Uterus (tissue), 4 donors: ENCODE measurements at places on chromosomes 4 and X. TPM values are rescaled to one million over a fixed set of nuclear protein-coding genes. Genes with fewer than 3 reads are reported as not detected.

The AMBN gene
- not detected for total RNA-seq

The SERTM2 gene
- 12.6 TPM for total RNA-seq

The FGF2 gene
- 57.9 TPM for total RNA-seq

The BEND2 gene
- not detected for total RNA-seq

The TEX13D gene
- total RNA-seq: not detected

The DUSP21 gene
- not detected for total RNA-seq

The PCDH10 gene
- total RNA-seq: 19.6 TPM

The GPC3 gene
- total RNA-seq: 6.0 TPM

The STBD1 gene
- total RNA-seq: 0.59 TPM

The RENBP gene
- total RNA-seq: 5.9 TPM

The SH3TC1 gene
- 5.1 TPM for total RNA-seq

The GYG2 gene
- total RNA-seq: not detected

DNA sequence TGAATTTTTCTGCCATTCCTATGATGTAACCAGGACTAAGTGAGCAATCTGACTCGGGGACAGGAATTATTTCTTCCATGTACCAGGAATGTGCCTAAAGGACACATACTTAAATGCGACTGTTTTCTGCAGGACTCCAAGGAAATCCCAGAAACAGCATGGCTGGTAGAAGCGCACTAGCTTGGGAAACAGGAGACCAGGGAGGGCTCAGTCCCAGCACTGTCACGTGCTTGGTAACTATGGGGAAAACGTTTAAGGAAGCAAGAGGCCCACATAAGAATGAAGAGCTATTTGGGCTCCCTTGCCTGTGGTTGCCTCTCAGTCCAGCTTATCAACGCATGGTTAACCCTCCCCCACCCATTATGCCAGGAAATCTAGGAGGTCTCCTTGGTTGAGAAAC lies 19.6 kb downstream of the MPP1 start:
- H3K27me3 ChIP-seq: no peaks in the 10 kb centered on the region
- no peak overlapping the region for H3K4me3 ChIP-seq

- H3K4me3 ChIP-seq: no peak overlapping the region
- H3K4me1 ChIP-seq: no peaks in the 10 kb centered on the region
- no peak for DNase-seq
- no peaks in the 10 kb centered on the region for H3K36me3 ChIP-seq
- H3K27me3 ChIP-seq: no peaks in the 10 kb centered on the region
These were observed 310.0 kb upstream of the PCDH10 start for GRCh38 chr4:132839070-132839469.

DNA sequence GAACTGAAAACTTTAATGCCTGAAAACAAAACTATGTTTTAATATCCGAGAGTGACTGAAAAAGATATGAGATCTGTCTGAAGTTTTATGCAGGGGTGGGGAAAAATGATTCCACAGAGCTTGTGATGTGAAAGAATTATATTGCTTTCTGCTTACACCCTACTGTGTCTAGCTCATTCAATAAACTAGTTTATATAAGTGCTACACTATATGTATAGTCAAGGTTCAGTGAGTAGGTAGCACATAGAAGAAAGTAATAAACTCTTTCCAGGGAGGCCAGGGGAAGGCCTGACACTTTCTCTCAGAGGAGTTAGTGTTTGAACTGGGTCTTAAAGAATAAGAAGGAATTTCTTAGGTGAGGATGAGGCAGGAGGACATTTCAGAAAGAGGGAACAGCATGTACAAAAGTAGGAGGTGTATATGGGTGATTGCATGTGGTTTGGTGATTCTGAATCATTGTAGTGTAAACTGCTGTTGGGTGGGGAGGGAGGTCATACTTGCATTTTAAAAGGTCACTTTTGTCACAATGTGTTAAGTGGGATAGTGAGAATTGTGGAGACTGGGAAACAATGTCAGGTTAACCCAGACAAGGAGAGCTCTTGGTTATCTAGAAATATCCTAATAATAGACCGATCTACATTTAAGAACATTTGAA lies 25.1 kb upstream of the TEX13D start:
- no peaks in the 10 kb centered on the region for H3K4me1 ChIP-seq
- no peak for DNase-seq
- H3K36me3 ChIP-seq: no peaks in the 10 kb centered on the region
- H3K4me3 ChIP-seq: no peak overlapping the region
- H3K27me3 ChIP-seq: no peaks in the 10 kb centered on the region

- no peak overlapping the region for H3K4me3 ChIP-seq
- no peaks in the 10 kb centered on the region for H3K36me3 ChIP-seq
- no peak for DNase-seq
- H3K27me3 ChIP-seq: no peaks in the 10 kb centered on the region
These were observed 111.6 kb downstream of the AFF2 start for GRCh38 chrX:148611993-148612392.

DNA sequence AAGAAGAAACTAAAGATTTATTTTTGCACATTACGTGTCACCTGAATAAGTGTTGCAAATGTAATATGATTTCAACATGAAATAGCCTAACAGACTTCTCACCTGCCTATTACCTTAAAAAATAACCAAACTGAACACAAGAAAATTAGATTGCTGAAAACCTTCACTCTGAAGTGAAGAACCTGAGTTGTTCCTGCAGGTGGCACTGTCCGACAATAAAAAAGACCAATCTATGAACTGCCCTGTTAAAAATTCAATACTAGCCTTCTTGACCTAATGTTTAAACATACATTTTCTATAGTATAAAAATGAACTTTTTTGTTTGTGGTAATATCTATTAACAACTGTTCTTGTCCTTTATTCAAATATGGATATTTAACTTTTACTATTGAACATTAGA lies 69.2 kb upstream of the PNPLA4 start:
- H3K4me3 ChIP-seq: no peak overlapping the region
- DNase-seq: no peak
- no peaks in the 10 kb centered on the region for H3K4me1 ChIP-seq
- no peaks in the 10 kb centered on the region for H3K27me3 ChIP-seq

DNA sequence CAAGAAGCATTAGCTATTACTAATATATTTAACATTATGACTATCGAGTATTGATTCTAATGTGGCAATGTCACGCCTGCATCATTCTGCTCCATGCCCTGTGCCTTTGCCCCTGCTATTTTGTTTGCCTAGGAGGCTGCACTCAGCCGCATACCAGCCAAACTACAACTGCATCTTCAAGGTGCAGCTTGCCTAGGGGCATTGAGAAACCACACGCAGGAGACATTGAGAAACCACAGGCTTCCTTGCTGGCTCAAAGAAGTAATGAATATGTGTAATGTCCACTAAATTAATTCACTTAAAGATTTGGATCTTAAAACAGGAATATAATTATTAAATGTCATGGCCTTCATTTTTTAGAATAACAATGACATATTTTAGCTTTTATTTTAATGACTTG lies 683.6 kb upstream of the TENM3 start:
- no peak overlapping the region for H3K27ac ChIP-seq
- DNase-seq: no peak
- no peaks in the 10 kb centered on the region for H3K36me3 ChIP-seq
- no peaks in the 10 kb centered on the region for H3K4me1 ChIP-seq
- no peak overlapping the region for H3K4me3 ChIP-seq

GRCh38 chr4:185481401-185481800 lies 9.9 kb upstream of the CCDC110 start:
- no peaks in the 10 kb centered on the region for H3K36me3 ChIP-seq
- H3K4me1 ChIP-seq: no peaks in the 10 kb centered on the region
- H3K27ac ChIP-seq: no peak overlapping the region
- DNase-seq: no peak
- no peak overlapping the region for H3K4me3 ChIP-seq
- no peaks in the 10 kb centered on the region for H3K27me3 ChIP-seq

DNA sequence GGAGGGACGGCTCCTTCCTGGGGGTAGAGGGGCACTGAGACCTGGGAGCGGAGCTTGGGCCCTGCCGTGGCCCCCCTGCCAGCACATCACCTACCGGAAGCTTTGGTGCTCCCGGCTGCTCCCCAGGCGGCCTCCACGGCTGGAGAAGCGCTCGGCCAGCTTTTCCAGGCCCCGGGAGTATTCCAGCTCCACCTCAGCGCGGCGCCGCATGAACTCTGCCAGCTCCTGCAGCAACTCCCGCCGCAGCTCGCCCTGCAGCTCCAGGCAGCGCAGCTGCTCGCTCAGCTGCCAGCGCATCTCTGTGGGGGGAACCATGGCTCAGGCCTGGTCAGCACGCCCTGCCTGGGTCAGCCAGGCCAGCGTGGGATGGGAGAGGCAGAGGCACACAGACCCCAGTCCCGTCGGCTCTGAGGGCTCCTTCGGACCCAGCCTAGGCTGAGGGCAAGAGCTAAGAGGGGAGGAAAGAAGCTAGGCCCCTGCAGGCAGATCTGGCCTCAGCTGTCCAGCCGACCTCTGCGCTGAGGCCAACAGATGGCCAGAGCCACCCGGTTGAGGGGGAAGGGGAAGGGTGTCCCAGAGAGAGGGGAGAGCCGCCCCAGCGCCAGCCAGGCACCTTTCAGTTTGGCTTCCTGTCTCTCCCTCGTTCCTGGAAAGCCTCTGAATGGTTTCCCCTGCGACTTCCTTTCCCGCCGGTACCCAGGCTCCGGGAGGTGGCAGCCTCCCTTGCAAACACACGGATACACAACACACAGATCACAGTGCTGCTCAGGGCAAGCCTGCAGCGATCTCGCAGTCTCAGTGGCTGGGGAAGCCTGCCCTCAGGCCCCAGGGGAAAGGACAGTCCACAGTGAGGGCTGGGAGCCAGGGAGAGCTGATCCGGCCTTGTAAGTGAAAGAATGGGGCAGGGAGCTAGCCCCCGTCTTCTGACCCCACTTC lies 4.3 kb downstream of the ARHGAP4 start:
- H3K27ac ChIP-seq: peak overlapping the region; percentile 70
- no peaks in the 10 kb centered on the region for H3K27me3 ChIP-seq
- no peak overlapping the region for H3K4me3 ChIP-seq
- DNase-seq: no peak

DNA sequence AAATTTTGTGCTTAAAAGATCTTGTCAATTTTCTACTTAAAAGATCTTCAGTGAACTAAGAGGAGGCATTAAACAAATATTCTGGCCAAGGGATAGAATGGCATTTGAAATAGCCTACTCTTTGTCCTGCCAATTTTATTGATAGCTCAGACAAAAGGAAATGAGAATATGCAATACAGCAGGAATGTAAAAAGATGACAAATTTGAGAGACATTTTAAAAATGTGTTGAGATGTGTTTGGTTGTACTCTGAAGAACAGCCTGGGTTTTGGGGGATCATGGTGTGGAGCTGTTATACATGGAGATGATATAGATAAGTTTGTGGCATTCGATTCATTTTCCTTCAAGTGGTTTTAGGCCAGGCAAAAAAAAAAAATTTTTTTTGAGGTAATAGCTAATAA lies 11.6 kb upstream of the MAD2L1 start:
- H3K36me3 ChIP-seq: no peaks in the 10 kb centered on the region
- H3K27me3 ChIP-seq: no peaks in the 10 kb centered on the region
- no peak overlapping the region for H3K27ac ChIP-seq
- DNase-seq: no peak
- H3K4me3 ChIP-seq: no peak overlapping the region

GRCh38 chrX:71440401-71440800 lies 74.2 kb downstream of the TAF1 start:
- H3K4me3 ChIP-seq: no peak overlapping the region
- no peaks in the 10 kb centered on the region for H3K36me3 ChIP-seq
- H3K27me3 ChIP-seq: no peaks in the 10 kb centered on the region
- H3K27ac ChIP-seq: no peak overlapping the region
- no peak for DNase-seq

DNA sequence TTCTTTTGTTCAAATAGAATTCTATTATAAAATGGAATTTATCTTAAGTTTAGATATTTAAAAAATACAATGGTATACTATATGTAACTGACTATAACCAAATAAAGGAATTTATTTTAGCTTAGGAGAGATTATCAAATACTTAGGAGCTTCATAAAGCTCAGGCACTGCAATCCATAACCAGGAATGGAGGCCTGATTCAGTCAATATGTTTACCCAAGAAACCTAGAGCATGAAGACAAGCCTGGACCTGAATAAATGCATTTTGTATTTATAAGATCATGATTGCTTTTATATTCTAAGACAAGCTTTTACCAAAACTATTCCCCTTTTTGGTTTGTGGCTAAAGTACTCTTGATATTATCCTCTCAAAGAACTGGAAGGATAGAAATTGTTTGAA lies 742.6 kb downstream of the FAT4 start:
- no peak for DNase-seq
- no peaks in the 10 kb centered on the region for H3K36me3 ChIP-seq
- H3K27ac ChIP-seq: no peak overlapping the region
- no peaks in the 10 kb centered on the region for H3K4me1 ChIP-seq
- no peaks in the 10 kb centered on the region for H3K27me3 ChIP-seq

- H3K36me3 ChIP-seq: no peaks in the 10 kb centered on the region
- no peaks in the 10 kb centered on the region for H3K4me1 ChIP-seq
- no peak for DNase-seq
- H3K27me3 ChIP-seq: no peaks in the 10 kb centered on the region
- H3K27ac ChIP-seq: no peak overlapping the region
These were observed 55.4 kb downstream of the HUWE1 start for GRCh38 chrX:53631156-53631555.

- peaks cover 4% of the 10 kb centered on the region for H3K4me1 ChIP-seq
- no peak overlapping the region for H3K4me3 ChIP-seq
- DNase-seq: no peak
These were observed 20.0 kb downstream of the SH3RF1 start for GRCh38 chr4:169250796-169251195.

DNA sequence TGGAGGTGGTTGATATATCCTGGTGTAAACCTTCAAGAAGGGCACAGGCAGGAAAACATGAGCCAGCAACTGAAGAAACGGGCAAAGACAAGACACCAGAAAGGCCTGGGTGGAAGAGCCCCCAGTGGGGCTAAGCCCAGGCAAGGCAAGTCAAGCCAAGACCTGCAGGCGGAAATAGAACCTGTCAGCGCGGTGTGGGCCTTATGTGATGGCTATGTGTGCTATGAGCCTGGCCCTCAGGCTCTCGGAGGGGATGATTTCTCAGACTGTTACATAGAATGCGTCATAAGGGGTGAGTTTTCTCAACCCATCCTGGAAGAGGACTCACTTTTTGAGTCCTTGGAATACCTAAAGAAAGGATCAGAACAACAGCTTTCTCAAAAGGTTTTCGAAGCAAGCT lies 7.2 kb downstream of the ZFP42 start:
- no peaks in the 10 kb centered on the region for H3K36me3 ChIP-seq
- no peak overlapping the region for H3K27ac ChIP-seq
- DNase-seq: no peak
- no peaks in the 10 kb centered on the region for H3K27me3 ChIP-seq
- H3K4me3 ChIP-seq: no peak overlapping the region

DNA sequence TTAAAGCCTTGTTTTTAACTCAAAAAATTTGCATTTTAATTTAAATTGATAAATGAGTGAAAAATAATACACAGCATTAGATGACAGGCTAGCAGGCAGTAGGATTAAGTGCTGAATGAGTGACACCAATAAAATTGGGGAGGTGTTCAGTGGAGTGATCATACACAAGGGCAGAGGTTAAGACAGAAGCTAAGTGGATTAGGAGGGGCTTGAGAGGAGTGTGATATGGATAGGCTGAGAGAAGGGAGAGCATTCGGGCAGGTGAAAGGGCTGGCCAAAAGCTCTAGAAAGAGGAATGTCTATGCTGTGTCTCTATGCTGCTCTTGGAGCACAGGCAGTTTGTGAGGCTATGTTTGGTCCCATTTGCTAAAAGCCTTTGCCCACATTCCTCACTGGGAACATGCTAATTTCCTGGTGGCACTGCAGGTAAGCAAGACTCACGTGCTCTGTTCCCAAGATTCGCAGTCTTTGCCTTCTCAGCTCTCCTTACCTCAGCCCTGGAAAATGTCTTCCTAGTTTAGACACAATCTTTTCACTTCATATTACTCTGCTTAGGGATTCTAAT lies 52.8 kb upstream of the CCSER1 start:
- no peaks in the 10 kb centered on the region for H3K27me3 ChIP-seq
- H3K4me3 ChIP-seq: no peak overlapping the region
- no peaks in the 10 kb centered on the region for H3K36me3 ChIP-seq
- H3K27ac ChIP-seq: no peak overlapping the region

GRCh38 chrX:130770615-130771014 lies 132.4 kb downstream of the ENOX2 start:
- DNase-seq: no peak
- H3K4me3 ChIP-seq: no peak overlapping the region
- H3K27ac ChIP-seq: no peak overlapping the region
- H3K27me3 ChIP-seq: no peaks in the 10 kb centered on the region
